ENCODE measurements at places on chromosomes 3 and 15.

GRCh38 chr3:153289334-153289808, 127.3 kb downstream of the RAP2B start:
- H3K27me3 ChIP-seq, result no peaks in the 10 kb centered on the region
- no peak overlapping the region for H3K27ac ChIP-seq
- H3K4me3 ChIP-seq, result no peak overlapping the region

- H3K27me3 ChIP-seq, result no peaks in the 10 kb centered on the region
- H3K27ac ChIP-seq, result no peak overlapping the region
- no peak overlapping the region for H3K4me3 ChIP-seq
- H3K36me3 ChIP-seq, result no peaks in the 10 kb centered on the region
- H3K4me1 ChIP-seq, result no peaks in the 10 kb centered on the region
Measured at GRCh38 chr3:10530241-10530640, 24.9 kb upstream of the ATP2B2 start.

GRCh38 chr15:73927003-73927475, 777 bp downstream of the LOXL1 start:
- no peak overlapping the region for H3K27ac ChIP-seq
- no peaks in the 10 kb centered on the region for H3K27me3 ChIP-seq
- H3K4me3 ChIP-seq, result peak overlapping the region; percentile 49
- H3K36me3 ChIP-seq, result no peaks in the 10 kb centered on the region
- peak; percentile 67 for DNase-seq
- peaks cover 15% of the 10 kb centered on the region for H3K4me1 ChIP-seq

DNA sequence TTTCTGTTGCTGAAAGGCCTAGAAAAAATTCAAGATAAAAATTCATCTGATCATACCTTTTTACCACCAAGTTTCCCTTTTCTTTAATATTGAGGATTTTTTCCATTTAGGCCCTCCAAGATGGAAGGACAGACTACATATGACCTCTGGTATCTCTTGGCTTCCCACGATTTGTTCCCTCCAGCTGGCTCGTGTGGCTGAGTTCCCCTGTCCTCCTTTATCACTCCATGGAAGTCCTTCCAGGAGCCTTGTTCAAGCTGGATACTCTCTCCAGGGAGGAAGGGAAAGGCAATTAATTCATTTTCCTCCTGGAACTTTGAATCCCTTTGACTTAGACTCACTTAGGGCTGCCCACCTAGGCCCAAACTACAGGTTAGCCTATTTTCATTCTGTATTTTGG, 110.6 kb downstream of the CFAP44 start:
- no peak overlapping the region for H3K27ac ChIP-seq
- H3K27me3 ChIP-seq, result no peaks in the 10 kb centered on the region
- no peaks in the 10 kb centered on the region for H3K4me1 ChIP-seq

- H3K4me1 ChIP-seq, result no peaks in the 10 kb centered on the region
- H3K36me3 ChIP-seq, result no peaks in the 10 kb centered on the region
- H3K27ac ChIP-seq, result no peak overlapping the region
- no peak overlapping the region for H3K4me3 ChIP-seq
- no peaks in the 10 kb centered on the region for H3K27me3 ChIP-seq
- DNase-seq, result no peak
Measured at GRCh38 chr3:32128936-32129335, 22.5 kb downstream of the GPD1L start.

GRCh38 chr3:66259566-66260255, 38.9 kb downstream of the SLC25A26 start:
- H3K36me3 ChIP-seq, result peaks cover 14% of the 10 kb centered on the region
- no peaks in the 10 kb centered on the region for H3K27me3 ChIP-seq
- no peak overlapping the region for H3K27ac ChIP-seq
- no peak for DNase-seq

DNA sequence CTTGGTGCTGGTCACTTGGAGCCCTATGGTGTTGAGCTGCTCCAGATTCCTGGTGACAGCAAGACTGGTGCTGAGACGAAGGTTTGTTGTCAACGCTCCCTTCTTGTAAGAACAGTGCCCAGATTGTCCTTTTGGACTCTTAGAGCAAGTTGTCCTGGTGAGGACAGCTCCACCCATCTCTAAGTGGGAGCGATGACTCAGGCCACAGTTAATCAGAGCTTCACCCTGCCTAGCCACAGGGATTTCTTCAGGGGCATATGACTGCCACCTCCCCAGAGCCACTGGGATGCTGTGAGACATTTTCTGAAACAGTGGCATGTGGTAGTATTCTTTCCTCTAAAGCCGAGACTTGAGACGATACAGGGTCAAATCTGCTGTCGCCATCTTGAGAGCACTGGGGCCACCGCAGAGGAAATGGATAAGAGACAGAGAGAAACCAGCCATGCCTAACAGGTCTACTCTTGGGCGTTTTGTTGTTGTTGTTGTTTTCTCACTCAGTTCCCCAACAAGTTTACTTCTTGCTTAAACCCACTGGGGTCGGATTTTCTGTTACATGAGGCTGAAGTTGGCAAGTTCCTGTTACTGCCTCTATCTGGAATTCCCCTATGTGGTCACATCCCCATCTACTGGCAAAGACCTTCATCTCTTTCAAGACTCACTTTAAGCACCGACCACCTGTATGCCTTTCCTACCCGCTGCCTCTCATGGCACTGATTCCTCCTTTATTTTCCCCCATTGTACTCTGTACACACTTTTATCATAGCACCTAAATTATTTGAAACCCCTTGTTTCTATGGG, 16.0 kb upstream of the PCOLCE2 start:
- H3K4me1 ChIP-seq, result no peaks in the 10 kb centered on the region
- H3K27me3 ChIP-seq, result no peaks in the 10 kb centered on the region
- no peak overlapping the region for H3K4me3 ChIP-seq
- peak; percentile 43 for DNase-seq

DNA sequence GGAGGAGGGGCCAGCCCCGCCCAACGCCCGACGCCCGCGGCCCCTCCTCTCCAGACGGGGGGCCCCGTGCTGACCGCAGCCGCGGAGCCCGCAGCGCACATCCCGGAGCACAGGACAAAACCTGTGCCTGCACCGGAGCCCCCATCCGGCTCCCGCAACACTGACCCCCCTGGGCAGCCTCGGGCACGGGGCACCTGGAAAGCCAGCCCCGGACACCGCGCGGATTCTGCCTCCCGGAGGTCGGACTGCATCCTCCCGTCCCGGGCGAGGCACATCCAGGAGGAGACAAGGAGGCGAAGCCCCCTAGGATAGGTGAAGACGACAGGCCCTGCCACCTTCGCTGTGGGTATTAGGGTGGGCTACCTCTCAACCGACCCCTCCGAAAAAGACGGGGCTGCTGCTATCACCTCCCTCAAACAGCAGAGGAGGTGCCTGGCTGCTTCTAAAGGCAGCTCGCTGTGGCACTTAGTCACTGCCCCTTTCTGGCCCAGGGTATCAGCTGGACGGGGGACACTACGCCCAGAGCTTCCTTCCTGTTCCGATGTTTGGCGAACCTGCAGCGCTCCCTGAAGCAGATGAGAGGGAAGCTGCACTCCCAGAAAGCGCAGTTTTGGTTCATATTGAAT, 10.6 kb downstream of the XXYLT1 start:
- H3K36me3 ChIP-seq, result peaks cover 1% of the 10 kb centered on the region
- peak; percentile 78 for DNase-seq
- no peaks in the 10 kb centered on the region for H3K27me3 ChIP-seq
- H3K27ac ChIP-seq, result no peak overlapping the region
- H3K4me1 ChIP-seq, result peaks cover 6% of the 10 kb centered on the region

DNA sequence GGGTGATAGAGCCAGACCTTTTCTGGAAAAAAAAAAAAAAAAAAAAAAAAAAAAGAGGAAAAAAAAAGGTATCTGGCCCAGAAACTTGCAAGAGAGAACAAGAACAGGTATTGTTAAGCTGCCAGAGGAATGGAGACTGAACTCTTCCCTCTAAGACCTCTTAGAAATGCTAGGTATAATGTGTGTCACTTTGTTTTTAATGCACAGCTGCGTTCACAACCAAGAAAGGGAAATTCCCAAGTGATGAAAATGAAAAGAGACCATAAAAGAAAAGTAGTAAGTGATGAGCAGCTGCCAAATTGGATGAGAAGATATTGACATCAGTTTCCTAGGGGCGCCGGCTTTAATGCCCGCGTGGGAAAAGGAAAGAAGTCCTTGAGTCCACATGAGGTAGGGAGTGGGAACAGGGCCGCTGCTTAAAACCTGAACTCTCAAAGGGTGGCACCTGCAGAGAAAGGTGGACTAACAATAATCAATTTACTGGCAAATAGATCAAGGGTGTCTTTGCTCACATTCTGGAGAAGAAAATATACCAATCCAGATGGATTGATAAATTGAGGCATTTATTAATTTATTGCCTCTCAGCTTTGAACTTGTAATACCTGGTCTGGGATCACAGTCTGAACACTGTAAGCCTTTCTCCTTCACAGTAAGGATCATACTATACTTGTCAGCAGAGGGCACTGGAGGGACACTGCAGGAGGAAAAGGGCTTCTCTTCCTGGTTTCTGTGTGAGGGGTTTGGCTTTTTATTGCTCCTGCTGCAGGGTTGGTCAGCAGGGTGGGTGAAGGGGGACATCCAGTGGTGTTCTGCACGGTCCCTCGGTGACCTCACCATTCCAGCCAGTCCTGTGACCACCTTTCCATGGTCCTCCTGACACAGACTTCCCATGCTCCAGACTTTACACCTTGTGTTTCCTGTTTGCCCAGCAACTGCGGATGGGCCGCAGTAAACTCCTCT, 131.6 kb downstream of the AQP9 start:
- no peak overlapping the region for H3K27ac ChIP-seq
- H3K4me1 ChIP-seq, result no peaks in the 10 kb centered on the region

- no peaks in the 10 kb centered on the region for H3K27me3 ChIP-seq
- H3K4me3 ChIP-seq, result no peak overlapping the region
- no peaks in the 10 kb centered on the region for H3K4me1 ChIP-seq
- DNase-seq, result no peak
Measured at GRCh38 chr3:193737191-193737751, 144.3 kb downstream of the OPA1 start.

- H3K36me3 ChIP-seq, result peaks cover 9% of the 10 kb centered on the region
- peak within 1 kb of the TSS; percentile 87 for H3K4me3 ChIP-seq
- H3K27ac ChIP-seq, result no peak within 1 kb of the TSS
- peak; percentile 96 for DNase-seq
- H3K4me1 ChIP-seq, result no peaks in the 10 kb centered on the region
Measured at GRCh38 chr3:52154135-52155094, at the start of gene POC1A. Gene POC1A (minus strand): TSS chr3:52154423. CDS start chr3:52154372, 51 bp downstream.

DNA sequence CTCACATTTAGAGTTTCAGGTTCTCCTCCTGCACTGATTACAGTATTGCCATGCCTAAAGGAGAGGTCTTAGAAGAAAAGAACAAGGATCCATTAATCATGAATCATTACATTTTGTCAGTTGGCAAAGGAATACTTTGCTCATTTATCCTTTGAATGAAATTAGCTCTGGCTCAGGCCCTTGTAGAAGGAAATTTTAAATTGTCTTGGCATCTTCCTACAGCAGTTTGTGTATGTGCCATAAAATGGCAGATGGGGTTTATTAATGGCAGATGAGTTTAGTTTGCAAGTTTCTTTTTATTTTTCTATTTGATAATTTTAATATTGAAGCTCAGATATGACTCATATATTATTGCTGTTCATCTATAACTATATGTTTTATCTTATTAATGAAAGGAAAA, 181.2 kb upstream of the EPHA3 start:
- H3K27me3 ChIP-seq, result no peaks in the 10 kb centered on the region
- no peak overlapping the region for H3K27ac ChIP-seq
- DNase-seq, result no peak
- H3K4me1 ChIP-seq, result no peaks in the 10 kb centered on the region
- H3K4me3 ChIP-seq, result no peak overlapping the region

DNA sequence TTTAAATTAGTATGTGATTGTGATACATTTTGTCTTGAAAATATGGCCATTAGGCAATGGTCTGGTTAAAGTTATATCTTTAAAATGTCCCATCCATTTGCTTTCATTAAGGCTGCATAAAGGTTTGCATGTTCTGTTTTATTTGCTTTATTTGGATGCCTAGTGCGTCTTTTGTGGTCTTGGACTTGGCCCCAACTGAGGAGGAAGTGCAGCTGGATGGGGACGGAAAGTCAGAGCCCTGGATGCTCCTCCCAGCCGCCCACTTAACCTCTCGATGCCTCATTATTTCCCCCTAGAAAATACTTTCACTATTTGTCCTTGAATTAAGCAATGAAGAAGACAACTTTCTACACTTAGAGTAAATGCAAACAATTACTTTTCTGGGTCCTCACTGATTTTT, 898.2 kb downstream of the MCTP2 start:
- DNase-seq, result no peak
- H3K4me1 ChIP-seq, result peaks cover 6% of the 10 kb centered on the region
- H3K27ac ChIP-seq, result no peak overlapping the region
- no peak overlapping the region for H3K4me3 ChIP-seq
- H3K36me3 ChIP-seq, result no peaks in the 10 kb centered on the region
- no peaks in the 10 kb centered on the region for H3K27me3 ChIP-seq

DNA sequence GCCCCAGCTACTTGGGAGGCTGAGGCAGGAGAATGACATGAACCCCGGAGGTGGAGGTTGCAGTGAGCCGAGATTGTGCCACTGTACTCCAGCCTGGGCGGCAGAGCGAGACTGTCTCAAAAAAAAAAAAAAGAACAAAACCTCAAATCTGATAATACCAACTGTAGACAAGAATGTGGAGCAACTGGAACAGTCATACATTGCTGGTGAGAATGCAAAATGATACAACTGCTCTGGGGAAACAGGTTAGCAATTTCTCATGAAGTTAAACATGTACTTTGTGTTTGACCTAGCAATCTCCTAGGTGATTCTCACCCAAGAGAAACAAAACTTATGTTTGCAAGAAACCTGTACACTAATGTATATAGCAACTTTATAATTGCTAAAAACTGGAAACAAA, 4.4 kb upstream of the VHL start:
- H3K27ac ChIP-seq, result no peak overlapping the region
- no peak overlapping the region for H3K4me3 ChIP-seq
- no peaks in the 10 kb centered on the region for H3K27me3 ChIP-seq
- no peaks in the 10 kb centered on the region for H3K36me3 ChIP-seq
- no peaks in the 10 kb centered on the region for H3K4me1 ChIP-seq
- DNase-seq, result no peak

- H3K27me3 ChIP-seq, result no peaks in the 10 kb centered on the region
- DNase-seq, result no peak
- 0 out of 2 replicates have a peak, but pooled peaks cover 2% of the 10 kb centered on the region for H3K4me1 ChIP-seq
- peak overlapping the region; percentile 99 for H3K4me3 ChIP-seq
- no peak overlapping the region for H3K27ac ChIP-seq
Measured at GRCh38 chr3:194671511-194671899, 486 bp downstream of the LSG1 start.

GRCh38 chr3:188242436-188243123, 88.6 kb downstream of the LPP start:
- H3K27me3 ChIP-seq, result no peaks in the 10 kb centered on the region
- H3K4me1 ChIP-seq, result no peaks in the 10 kb centered on the region
- no peak overlapping the region for H3K27ac ChIP-seq
- no peak for DNase-seq
- no peaks in the 10 kb centered on the region for H3K36me3 ChIP-seq
- no peak overlapping the region for H3K4me3 ChIP-seq

DNA sequence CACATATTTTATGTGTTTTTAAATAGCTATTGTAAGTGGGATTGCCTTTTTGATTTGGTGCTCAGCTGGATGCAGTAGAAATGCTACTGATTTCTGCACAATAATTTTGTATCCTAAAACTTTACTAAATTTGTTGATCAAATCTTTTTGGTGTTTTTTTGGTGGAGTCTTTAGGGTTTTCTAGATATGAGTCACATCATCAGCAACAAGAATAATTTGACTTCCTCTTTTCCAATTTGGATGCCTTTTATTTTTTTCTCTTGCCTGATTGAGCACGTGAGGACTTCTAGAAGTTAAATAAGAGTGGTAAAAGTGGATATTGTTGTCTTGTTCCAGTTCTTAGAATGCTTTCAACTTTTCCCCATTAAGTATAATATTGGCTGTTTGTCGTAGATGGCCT, 51.3 kb downstream of the TLNRD1 start:
- H3K4me3 ChIP-seq, result no peak overlapping the region
- no peaks in the 10 kb centered on the region for H3K4me1 ChIP-seq
- no peak for DNase-seq
